Stimulated activated CD4-positive, alpha-beta T cell treated with anti-CD3 and anti-CD28 coated beads, Interleukin-12 subunit alpha, Interleukin-12 subunit beta, amount 100 ng/mL, for 48 hours (primary cell): ENCODE measurements at places on chromosomes 11 and 22.

GRCh38 chr11:44940404-44940803 lies 10.3 kb downstream of the TP53I11 start:
- no peak for DNase-seq

DNA sequence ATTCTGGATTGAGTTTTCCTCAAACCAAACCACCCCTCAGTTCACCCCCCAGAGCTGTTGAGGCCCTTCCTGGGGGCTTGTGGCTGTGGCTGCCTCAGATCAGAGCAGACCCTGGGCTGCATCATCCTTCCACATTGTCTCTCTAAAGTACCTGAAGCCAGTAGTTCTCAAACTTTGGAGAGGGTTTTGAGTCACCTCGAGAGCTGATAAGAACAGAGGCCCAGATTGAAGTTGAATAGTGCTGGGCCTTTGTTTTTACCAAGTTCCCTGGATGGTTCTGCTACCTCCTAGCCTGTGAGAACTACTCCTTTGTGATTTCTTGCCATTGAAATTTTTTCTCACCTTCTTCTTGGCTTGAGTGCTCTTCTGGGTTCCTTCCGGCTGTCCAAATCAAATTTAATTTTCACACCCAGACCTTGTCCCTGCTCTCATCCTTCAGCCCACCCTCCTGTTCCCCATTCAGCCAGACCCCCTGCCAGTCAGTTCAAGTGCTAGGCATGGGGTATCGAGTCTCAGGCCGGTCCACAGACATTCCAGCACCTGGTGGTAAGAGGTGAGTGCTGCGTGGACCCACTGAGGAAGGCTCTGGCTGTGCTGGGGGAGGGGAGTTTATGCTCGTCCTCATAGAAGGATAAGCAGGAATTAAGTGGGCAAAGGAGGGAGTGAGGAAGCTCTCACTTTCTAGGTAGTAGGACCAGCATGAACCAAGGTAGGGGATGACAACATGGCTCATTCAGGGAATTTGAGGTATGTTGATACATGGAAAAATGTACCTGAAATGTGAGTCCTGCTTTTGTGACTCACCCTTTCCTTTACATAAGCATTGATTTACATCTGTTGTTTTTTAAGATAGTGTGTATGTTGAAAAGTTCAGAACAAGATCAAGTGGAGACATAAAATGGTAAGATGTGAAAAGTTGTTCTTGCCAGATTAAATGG lies 116.5 kb downstream of the PTPRJ start:
- DNase-seq, result no peak

DNA sequence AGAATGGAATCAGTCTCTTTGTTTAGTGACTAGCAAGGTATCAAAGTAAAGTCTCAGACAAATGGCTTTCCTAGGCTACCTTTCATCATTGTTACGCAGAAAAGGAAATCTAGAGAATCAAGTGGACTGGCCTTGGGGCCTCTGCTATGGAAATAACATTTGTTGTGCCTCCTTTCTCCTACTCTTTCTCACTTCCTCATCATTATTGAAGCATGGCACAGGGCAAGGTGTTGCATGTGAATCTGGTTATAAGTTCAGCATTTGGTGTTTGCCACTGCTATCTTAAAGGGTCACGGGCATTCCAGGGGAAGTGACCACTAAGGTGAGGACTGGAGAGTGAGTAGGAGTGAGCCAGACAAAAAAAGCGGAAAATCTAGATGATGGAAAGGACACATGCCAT lies 54.9 kb downstream of the GLYATL1 start:
- no peak for DNase-seq

GRCh38 chr11:130524132-130524790 lies 75.8 kb downstream of the ADAMTS15 start:
- no peak for DNase-seq

DNA sequence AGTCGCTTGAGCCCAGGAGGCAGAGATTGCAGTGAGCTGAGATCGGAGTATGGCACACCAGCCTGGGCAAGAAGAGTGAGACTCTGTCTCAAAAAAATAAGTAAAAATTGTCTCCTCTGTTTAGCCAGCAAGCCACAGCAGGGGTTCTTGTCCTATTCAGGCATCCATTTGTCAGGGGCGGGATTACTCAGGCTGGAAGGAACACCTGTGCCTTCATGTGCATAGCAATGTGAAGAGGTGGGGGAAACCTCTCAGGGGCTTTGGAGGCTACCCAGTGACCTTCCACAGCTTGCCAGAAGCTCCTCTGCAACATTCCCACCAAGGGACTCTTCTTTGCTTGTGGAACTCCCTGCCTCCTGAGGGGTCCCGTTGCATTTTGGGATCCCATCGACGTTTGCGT lies 63.3 kb downstream of the FBLN1 start:
- DNase-seq, result no peak

- DNase-seq, result no peak
Observed at GRCh38 chr22:26055693-26056092, 113.6 kb upstream of the SEZ6L start.

DNA sequence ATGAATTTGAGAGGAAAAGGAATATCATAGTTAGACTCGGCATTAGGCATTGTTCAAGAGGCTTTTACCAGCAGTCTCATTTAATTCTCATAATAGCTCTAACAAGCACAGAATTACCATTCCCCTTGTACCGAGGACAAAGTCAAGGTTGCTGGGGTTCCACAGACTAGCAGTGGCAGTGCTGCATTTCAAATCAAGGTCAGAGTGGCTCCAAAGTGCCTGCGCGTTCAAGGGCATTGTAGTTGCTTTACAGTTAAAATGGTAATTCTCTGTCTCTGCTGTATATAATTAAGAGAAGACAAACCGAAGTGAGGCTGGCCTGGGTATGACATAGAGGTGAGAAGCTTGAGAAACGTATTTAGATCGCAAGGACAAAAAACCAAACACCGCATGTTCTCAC lies 40.4 kb upstream of the TP53AIP1 start:
- no peak for DNase-seq

- no peak for DNase-seq
Observed at GRCh38 chr11:132910011-132910760, 622.1 kb downstream of the OPCML start.

- DNase-seq, result no peak
Observed at GRCh38 chr11:20707876-20708275, 38.5 kb downstream of the NELL1 start.

- DNase-seq, result no peak
Observed at GRCh38 chr11:46012185-46012584, 89.7 kb downstream of the LARGE2 start.

- no peak for DNase-seq
Observed at GRCh38 chr11:73175551-73176144, 33.5 kb upstream of the FCHSD2 start.

DNA sequence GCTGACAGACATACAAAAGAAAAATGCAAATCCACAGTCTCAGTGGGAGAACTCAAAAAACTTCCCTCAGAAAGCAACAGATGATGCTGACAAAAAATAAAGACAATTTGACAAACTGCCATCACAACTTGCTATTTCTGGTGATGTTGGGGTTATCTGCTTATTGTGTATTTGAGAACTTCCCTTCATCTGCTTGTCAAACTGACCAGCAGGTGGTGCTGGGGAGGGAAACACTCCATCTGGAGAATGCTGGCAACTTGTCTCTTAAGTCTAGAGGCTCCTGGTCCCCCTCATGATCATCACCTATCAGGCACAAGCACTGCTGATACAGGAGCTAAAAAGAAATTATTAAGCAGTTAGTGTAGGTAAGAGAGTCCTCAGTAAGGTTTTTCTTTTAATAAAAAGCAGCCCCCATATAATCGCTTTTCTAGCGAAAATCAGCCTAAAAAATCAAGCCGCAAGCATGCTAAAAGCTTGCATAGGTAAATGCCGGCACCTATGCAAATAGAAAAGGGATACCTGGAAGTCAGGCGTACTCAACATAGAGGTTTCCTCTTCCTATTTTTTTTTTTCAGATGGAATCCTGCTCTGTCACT lies 9.8 kb upstream of the FAM111B start:
- DNase-seq, result peak; percentile 54

DNA sequence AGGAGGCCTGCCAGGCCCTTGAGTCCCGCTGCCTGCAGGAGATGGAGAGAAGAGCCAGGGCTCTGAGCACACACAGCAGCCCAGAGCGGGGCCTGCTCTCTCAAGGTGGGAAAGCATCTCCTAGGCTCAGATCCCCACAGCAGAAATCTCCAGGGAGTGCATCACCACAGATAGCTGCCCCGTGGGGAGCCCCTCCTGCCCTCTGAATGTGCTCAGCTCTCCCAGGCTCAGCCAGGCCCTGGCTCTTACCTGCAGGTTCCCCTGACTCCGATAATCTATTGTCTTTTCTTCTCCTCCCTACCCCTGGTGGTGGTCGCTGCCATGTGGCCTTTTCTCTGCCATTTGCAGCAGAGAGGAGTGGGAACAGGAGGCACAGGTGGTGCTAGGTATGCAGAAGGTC lies 49.9 kb downstream of the BTG4 start:
- no peak for DNase-seq

DNA sequence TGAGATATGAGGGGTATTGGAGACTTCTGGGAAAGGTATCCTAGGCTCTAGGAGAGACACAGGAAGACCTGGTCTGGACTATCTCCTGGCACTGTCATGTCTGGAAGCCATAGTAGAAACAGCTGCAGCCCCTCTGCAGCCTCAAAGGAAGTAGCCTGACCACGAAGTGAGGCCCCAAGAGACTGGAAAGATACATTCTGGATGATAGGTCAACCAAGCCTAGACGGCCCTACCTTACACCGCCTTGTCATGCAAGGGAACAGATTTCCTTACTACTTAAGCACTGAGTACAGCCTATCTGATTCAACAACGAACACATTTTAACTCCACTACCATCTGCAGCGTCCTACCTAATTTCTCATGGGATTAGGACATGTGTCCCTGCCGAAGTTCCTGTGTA lies 31.1 kb downstream of the UQCR10 start:
- DNase-seq, result no peak

DNA sequence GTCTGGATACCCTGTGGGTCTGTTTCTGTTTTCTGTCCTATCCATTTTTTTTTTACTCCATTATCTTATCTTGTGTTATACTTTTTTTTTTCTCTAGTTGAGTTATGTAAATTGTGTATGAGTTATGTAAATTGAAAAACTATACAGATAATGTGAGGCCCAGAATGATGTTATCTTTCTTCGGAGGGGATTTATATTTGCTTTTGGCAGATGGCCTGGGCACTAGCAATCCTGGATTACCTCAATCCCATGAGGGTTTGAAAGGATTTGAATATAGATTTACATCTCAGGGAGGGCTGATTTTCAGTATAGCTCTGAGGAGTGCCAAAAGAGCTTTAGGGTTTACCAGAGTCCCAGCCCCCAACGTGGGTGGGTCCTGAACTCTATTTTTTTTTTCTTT lies 71.0 kb downstream of the CSTPP1 start:
- DNase-seq, result no peak

DNA sequence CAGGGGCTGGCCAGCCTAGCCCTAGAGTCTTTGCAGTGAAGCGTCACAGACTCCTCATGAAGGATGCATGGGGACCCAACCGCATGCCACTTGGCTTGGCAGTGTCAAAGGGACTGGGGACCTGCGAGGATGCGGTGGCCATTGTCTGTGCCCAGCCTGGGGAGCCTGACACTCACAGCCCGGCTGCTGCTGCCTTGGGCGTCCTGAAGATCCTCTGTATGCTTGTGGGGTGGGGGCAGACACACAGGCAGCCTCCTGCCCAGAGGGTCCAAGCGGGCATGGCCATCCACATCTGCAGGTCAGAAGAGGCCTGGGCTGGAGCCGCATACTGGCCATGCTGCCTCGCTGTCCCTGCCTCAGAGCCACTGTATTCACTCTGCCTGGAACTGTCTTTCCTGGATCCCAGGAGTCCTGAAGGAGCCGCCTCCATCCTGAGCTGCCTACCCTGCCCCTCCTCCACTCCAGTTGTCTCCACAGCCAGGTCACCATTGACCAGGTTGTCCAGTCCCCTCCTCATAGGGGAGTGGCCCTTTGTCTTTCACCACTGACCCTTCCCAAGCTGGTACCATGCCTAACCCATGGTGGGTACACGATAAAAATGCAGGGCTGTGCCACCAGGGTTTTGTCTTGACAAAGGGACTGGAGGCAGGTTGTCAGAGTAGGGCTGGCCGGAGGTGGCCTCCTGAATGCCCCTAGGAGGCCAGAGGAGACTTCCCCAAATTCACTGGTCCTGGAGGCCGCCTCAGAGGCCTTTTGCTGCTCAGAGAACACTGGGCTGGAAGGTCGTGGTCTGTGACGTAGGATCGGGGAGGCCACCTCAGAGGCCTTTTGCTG lies 107.0 kb downstream of the KCNQ1OT1 start:
- no peak for DNase-seq

- no peak for DNase-seq
Observed at GRCh38 chr11:45657496-45658260, 7.7 kb downstream of the CHST1 start.

GRCh38 chr22:41261541-41262249 lies 21.0 kb upstream of the CHADL start:
- no peak for DNase-seq

DNA sequence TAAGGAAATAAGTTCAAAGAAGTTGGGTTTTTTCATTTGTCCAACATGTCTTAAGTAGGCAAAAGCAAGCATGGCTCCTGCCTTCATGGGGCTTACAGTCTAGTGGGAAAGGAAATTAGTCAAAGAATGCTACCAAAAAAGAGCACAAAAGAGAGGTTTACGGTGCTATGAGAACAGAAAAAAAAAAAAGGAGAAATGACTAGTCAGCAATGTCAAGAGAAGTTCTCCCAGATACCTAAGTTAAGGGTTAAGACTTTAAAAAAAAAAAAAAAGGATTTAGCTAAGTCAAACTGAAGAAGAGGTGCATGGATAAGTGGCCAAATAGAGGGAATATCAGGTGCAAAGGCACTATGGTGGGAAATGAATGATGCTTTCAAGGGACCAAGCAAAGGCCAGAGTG lies 29.3 kb downstream of the SERGEF start:
- no peak for DNase-seq
